GM19239 (cell line): ENCODE measurements at places on chromosomes 16 and 17.

DNA sequence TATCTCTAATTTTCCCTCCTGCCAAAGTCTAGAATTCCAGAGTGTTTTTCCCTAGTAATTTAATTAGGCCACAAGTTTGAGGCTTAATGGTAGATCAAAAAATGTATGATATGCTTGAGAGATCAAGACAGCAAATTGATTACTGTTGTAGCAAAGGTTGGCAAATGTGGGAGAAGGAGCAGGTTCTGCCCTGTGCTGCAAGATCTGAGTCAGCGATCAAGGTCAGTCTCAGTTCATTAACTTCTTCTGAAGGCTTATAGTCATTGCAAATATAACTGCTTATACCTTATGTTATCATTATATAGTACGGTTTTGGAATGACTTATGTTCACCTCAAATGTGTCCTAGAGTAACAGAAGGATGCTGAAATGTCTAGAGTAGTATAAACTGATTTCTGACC is 231.1 kb upstream of the TBX2 start:
- no peak for DNase-seq

DNA sequence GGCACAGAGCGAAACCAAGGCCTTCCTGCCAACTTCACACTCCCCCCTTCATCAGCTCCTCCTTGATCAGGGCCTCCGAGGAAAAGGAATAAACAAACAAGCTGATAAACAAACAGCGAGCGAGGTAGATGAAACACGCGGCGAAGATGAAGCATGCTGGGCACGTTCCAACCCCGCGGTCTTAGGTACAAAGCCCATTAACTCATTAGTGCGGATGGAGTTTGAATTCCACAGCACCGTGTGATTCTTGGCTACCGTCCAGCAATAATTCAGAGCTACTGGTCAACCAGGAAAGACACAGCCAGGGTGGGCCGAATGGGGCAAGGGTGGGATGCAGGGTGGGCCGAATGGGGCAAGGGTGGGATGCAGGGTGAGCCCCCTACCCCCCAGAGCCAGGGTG is 67.3 kb downstream of the RBFOX3 start:
- DNase-seq: no peak

DNA sequence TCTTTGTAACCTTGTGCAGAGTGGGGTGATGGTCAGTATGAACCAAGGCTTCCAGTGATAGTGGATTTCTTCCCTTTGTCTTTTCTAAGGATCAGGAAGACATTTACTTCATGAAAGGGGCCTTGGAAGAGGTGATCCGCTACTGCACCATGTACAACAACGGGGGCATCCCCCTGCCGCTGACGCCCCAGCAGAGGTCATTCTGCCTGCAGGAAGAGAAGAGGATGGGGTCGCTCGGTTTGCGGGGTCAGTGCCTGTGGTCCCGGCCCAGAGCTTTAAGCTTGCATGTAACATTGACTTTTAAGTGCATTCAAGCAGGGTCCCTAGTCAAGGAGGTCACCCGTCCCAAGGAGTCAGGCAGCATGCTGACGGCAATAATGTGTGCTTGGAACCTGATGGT is 56.0 kb downstream of the MEAK7 start:
- DNase-seq: no peak

DNA sequence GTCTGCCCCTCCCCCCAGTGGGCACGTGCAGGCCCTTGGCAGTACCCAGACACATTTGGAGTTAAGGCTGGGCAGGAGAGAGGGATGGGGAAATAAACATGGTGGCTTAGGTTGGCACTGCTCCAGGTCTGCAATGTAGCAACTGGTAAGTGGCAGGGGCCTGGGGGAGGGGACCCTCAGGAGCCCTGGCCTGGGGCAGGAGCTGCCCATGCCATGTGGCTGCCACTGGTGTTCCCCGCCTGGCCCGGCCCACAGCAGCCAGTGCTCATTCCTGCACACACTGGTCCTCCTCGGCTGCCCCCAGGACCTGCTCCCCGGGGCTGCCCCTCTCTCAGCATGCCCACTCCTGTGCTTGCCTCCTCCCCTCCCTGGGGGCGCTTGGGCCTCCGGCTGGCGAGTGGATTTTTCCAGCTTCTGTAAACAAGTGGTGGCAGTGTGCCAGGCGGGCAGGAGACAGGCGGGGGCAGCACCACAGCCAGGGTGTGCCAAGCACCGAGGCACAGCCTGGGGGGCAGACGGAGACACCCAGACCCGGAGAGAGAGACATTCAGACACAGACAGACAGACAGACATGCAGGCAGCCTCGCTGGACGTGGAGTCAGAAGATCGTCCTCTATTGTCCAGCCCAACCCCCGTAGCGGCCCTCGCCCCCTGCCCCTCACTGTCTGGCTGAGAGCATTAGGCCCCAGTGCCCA is 9.4 kb downstream of the THRA start:
- DNase-seq: no peak

DNA sequence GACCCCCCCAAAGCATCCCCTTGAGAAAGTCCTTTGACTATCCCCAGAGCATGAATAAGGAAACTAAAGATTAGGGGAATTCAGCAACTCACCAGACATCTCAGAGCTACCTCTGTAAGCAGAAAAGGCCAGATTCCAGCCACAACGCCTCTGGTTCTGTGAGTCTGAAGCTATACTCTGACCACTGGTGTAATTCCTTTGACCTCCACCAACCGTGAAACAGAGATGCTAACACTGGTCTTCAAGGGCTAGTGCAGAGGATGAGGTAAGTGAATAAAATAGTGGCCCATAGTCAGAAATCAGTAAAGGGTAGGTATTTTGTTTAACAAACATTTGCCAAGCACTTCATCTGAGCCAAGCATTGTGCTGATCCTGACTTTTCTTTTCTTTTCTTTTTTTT is 353.4 kb downstream of the NPIPA8 start:
- DNase-seq: no peak

DNA sequence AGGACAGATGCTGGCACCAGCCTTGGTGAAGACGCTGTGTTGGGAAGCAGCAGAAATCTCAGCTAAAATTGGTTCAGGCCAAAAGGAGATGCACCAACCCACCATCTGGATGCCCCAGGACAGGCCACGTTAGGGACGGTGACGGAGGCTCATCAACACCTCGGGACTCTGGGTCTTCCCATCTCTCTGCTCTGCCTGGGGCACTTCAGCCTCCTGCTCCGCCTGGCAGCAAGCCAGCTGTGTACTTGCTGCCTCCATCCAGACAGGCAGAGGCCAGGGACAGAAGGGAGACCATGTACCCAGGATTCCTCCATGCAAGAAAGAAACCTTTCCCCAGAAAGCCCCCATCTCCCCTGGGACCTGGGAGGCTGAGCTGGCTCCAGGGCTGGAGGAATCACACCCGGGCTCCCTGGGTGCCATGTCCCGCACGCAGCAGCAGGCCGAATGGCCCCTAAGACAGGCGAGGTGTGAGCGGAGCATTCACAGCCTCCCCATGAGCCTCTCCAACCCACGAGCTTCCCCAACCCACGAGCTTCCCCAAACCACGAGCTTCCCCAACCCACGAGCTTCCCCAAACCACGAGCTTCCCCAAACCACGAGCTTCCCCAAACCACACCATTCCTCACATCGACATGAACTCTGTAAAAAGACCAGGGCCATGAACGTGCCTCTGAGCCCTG is 274.5 kb downstream of the C16orf95 start:
- no peak for DNase-seq

DNA sequence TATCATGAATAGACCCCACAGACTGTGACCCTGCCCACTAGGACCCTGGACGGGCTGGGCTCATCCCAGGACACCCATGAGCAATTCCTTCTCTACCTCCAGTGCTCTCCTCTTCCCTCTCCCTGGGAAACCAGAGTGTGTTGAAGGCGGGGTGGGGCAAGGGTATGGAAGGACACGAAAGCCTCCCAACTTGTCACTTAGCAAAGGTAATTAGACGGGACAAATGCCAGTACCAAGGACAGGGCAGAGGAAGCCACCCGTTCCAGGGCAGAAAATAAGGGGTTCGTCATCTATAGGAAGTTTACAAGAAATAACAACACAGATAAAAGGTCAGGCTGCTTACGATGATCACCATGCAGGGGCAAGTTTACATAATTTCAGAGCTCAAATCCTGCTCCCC is 4.9 kb upstream of the EPX start:
- DNase-seq: no peak

- DNase-seq: no peak
These were observed 92.2 kb upstream of the CPHXL start for GRCh38 chr16:75818491-75818890.

- no peak for DNase-seq
These were observed 19.5 kb upstream of the CORO6 start for GRCh38 chr17:29642171-29642611.

DNA sequence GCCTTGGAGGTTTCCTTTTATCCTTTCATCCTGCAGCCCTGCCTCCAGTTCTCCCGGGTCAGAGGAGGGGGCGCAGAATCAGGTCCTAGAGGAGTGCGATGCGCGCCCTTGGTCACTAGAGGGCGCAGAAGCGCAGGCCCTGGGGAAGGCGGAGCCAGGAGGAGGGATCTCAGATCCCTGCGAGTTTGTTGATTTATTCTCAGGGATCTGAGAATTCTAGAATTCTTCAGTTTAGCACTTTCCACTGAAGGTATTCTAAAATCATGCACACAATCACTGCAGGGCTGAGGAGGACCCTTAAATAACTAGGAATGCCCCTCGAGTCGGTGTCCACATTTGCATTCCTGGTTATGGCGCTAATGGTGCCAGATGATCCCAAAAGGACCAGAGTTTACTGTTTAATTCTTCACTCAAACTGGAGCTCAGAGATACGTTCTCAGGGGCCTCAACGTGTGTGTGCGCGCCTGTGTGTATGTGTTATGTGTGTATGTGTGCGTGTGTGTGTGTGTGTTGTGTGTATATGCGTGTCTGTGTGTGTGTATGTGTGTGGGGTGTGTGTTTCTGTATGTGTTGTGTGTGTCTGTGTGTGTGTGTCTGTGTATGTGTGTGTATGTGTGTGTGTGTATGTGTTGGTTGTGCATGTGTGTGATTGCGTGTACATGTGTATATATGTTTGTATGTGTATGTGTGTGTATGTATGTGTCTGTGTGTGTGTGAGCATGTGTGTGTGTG is 6.9 kb upstream of the ELAC2 start:
- DNase-seq: no peak

- DNase-seq: no peak
These were observed 25.3 kb upstream of the C16orf95 start for GRCh38 chr16:87342504-87342903.

- DNase-seq: no peak
These were observed 5.0 kb downstream of the CTF1 start for GRCh38 chr16:30901201-30902028.

GRCh38 chr17:7204336-7204735 is 15.3 kb downstream of the DLG4 start:
- DNase-seq: no peak

DNA sequence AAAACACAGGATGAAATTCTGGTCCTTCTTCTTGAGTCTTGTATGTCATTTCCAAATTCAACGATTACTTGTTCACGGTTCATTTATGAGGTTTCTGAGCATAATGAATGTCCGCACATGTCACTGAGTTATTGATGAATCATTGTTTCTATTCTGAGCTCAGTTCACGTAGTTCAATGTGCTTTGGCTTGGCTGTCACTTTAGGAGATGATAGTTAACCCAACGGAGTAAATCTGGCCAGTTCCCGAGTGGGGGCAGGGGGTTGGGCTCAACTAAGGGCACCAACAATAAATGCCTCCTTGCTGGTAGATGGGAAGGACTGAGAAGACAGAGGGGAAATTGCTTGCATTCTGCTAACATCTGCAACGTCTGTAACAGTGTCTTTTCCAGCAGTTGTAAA is 239.4 kb upstream of the HSBP1 start:
- DNase-seq: no peak

DNA sequence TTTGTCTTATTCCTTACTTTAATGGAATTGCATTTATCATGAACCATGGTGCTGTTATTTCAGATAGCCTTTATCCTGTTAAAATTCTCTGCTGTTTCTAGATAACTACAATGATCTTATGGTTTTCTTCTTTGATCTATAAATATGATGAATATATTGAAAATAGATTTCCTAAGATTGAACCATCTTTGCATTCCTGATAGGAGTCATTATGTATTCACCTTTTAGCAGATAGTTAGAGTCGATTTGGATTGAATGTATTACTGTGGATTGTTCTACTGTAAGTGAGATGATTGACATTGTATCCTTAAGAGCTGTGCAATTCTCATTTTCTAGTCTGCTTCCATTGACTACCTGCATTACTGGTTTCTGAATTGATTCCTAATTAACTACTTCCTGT is 165.0 kb upstream of the CACNG3 start:
- no peak for DNase-seq

- no peak for DNase-seq
These were observed 29.4 kb downstream of the IRF8 start for GRCh38 chr16:85928401-85928820.

GRCh38 chr16:79402356-79402755 is 198.2 kb downstream of the MAF start:
- DNase-seq: no peak

DNA sequence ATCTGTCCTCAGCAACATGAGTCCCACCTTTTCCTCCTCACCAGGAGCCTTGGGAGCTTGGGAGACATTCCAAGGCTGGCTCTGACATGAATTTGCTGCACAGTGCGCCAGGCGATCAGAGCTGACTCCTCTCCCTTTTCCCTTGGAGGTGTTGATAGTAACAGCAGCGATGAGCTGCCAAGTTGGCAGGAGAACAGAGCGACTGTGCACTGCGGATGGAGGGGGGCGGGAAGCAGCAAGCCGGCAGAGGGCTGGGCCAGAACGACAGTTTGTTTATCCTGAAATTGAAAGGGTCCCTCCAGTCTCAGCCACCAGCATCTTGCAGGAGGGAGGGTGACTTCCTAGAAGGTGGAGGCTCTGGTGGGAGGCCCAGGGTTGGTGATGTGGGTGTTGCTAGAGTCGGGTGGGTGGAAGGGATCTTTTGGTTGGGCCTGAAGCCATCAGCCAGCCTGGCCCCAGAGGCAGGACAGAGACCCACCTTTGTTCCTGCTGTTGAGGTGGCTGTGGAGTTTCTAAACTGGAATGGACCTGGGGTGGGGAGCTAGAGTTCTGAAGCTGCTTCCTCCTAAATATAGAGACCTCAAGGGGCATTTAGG is 22.5 kb upstream of the DYNLL2 start:
- DNase-seq: no peak

DNA sequence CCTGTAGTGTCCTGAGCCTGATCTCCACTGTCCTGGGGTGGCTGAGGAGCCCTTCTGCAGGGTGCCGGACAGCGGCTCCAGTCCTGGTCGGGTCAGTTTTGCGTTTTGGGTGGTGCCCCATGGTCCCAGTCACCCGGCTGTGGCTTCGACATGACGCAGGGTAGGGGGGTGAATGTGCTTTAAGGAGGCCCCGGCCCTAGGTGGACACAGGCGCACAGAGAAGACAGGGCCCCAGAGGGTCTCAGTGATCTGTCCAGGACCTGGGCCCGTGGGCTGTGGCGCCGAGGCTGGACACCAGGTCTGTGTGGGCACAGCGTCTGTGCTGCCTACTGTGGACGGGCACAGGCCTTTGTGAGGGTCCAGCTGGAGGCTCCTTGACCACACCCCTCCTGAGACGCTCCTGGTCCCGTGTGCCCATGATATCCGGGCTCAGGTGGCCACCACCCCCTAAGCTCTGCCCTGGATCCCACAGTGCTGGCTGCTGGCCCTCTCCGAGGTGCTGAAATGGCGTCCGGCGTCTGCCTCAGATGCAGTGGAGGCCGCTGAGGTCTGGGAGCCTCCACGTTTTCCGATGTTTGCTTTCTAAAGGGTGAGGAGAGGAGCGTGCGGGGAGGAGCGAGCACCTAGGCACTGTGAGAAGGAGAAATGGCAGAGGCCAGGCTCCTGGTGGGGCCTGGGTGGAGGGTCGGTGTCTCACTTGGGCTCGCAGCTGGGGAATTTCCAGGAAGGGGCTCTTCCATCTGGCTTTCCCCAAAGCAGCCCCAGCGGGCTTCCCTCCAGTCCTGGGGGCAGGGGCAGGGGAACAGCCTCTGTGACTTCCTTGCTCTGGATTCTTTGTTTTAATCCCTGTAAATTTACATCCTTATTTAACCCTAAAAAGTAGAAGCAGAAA is 56.1 kb upstream of the ACSF3 start:
- no peak for DNase-seq
